ENCODE measurements at places on chromosomes 4 and X.

DNA sequence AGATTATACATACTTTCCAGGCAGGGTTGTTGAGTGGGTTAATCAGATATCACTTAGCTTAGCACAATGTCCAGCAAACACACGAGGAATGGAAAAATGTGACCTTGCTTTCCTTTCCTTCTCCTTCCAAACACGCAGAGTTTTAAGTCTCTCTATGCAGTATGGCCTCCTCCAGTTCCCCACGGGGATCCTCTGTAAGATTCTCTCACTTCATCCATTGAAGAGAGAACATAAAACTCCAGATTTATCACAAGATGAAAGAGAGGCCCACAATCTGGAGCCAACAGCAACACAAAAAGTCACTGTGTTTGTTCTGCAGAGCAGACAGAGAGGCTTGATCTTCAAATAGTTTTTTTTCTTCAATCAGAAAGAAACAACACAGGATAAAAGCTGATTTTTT, 336.8 kb upstream of the CLNK start:
- no peak for DNase-seq

DNA sequence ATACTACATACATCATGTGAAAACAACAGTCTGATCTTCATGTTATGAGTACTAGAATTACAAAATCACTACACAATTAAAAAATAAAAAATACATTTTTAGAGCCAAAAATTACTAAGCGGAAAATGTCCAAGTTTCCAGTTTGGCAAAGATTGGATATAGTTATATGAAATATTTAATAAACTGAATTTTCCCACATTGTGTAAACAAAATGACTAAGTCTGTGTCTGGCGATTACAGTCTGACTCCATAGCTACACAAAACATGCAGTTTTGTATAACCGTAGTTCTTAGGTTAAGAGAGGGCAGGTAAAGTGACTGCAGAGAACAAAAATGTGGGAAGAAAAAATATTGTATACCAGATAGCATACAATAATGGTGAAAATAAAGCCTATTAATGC, 59.2 kb upstream of the TMEM47 start:
- no peak for DNase-seq

DNA sequence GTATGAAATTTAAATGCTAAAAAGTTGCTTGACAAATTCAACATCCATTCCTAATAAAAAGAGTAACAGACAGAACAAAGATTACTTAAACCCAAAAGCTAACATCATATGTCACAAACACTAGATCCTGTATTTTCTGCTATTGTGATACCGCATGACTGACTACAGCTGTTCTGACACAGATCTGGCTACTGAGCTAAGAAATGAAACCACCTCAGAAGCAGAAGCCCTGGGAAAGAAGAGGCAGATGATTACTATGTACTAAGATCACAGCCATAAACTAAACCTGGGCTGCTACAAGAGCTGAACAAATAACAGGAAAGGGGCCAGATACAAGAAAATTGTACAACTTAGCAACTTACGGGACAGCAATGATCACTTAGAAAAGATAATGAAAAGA, 9.4 kb downstream of the LETM1 start:
- no peak for DNase-seq

DNA sequence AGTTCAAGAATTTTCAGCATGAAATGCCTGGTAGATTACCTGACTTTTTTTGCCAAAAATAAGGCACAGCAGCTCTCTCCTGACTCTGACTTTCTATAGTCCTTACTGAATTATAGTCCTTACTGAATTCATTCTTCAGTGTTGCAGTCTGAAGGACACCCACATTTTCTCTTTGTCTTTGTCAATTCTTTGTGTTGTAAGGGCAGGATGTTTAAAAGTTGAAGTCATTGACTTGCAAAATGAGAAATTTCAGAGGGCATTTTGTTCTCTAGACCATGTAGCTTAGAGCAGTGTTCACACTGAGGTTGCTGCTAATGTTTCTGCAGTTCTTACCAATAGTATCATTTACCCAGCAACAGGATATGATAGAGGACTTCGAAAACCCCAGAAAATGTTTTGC, 168.0 kb downstream of the SOWAHB start:
- no peak for DNase-seq

GRCh38 chr4:41791557-41791956, 43.0 kb upstream of the PHOX2B start:
- no peak for DNase-seq
